ENCODE measurements at places on chromosomes 11 and 22. TPM values are rescaled to one million over a fixed set of nuclear protein-coding genes. Genes with fewer than 3 reads are reported as not detected.

- no peak for DNase-seq
These were observed 47.8 kb downstream of the PPP2R1B start for GRCh38 chr11:111718436-111718835.

DNA sequence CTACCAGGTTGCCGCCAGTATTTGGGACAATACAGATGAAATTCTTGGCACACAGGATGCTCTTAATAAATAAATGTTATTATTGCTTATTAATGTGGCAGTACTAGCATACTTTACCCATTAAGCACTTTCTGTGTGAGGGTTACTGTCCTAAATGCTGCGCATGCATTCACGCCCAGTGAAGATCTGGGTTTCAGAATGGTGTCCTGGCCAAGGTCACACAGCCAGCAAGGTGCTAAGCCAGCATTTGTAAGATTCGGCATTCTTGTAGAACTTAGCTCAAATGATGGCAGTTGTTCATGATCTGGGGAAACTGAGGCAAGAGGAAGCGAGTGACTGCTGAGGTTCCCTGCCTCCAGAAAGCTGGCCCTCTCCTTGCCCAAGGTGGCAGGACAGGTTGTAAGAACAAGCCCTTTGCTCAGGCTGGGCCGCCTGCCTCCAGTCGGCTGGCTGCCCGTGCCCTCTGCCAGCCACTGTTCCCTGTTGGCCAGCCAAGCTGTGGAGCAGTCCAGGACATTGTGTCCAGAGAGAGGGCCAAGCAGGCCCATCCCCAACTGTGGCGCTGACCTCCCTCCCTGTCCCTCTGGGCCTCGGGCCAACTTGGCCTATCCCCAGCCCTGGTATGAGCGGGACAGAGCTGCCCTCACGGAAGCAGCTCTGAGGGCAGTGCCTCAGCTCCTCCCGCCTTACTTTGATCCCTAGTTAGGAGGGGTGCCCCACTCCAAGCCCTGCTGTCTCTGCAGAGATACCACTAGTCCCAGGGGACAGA lies 28.8 kb downstream of the TOB2 start:
- peak; percentile 68 for DNase-seq

DNA sequence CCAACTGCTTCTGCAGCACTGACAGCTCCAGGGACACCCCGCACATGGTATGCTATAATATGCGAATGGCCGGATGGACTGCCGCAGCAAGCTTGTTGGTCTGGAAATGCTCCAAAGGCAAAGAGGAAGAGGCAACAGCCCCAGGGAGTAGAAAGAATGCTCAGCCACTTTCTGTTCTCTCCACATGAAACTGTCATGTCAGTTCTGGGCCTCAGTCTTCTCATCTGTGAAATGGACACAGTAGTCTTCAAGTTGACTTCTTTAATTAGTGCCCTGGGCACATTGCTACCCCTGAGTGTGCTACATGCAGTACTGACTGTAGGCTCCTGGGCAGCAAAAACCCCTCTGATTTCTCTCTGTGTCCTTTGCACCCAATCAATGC lies 19.9 kb downstream of the IL10RA start:
- DNase-seq: no peak

GRCh38 chr22:50039669-50040443 lies 18.2 kb downstream of the TTLL8 start:
- DNase-seq: no peak

DNA sequence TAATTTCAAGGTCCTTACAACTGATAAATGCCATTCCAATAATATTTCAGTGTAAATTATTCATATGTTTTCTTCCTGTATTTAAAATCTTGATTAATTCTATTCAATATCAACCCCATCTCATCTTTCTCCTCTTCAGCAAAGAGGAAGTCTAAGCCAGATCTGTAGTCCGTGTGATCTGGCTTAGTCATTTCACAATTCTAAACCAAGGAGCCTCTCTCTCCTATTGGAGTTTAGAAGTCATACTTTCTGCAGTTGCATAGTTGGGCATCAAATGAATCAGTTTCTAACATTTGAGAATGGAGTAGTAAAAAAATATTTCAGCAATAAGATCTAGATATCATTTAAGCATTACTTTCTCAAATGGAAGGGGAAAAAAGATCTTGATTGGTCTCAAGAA lies 354.9 kb downstream of the JRKL start:
- DNase-seq: no peak

DNA sequence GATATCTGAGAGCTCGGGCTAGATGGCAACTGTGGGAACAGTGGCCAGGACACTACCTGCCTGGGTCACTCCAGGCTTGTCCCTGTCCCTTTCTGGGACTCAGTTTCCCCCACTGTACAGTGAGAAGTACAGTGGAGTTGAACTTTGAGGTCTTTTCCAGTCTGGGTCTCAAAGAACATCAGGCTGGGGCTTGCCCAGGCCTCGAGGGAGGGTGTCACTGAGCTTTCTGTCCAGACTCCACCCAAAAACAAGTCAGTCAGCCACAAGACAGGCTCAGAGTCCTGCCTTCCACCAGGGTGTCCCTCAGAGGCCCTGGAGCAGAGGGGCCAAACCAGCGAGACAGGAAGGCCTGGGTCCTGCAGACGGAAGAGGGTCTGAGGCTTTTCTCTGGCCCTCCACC lies 2.0 kb upstream of the PLA2G3 start:
- DNase-seq: no peak

- no peak for DNase-seq
These were observed 147.2 kb downstream of the CTTN start for GRCh38 chr11:70545610-70545912.

GRCh38 chr22:17501679-17502285 lies 61.5 kb upstream of the SLC25A18 start:
- DNase-seq: no peak

GRCh38 chr11:33160136-33160535 lies 1.1 kb downstream of the CSTF3 start:
- DNase-seq: no peak

DNA sequence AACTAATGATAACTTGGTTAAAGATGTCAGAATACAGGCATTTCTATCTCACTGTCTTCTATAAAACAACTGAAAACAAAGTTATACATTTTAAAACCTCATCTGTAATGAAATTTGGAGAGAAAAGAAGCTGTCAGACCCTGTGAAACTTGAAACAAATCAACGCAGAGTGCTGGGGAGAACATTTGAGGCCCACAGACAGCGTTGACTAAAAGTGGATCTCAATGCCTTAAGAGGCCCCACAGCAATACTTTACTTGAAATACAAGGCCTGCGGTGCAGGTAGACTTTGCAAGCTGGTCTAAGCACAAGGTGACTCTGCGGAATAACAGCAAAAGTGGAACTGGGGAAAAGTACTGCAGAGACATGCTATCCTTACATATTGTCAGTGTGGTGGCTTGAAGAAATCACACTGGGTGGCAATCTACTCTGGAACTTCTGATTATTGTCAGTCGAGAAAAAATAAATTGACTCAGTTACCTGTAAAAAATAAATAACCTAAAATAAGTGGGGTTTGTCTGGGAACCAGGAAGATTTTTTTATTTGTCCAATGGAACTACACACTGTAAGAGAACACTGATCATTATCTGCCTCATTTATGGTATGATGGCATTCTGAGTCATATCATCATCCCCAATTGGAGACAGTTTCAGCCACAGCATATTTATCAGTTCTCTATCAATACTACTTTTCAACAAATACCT lies 138.9 kb downstream of the LUZP2 start:
- DNase-seq: no peak

- no peak for DNase-seq
These were observed 555.9 kb downstream of the MIAT start for GRCh38 chr22:27213294-27213693.

DNA sequence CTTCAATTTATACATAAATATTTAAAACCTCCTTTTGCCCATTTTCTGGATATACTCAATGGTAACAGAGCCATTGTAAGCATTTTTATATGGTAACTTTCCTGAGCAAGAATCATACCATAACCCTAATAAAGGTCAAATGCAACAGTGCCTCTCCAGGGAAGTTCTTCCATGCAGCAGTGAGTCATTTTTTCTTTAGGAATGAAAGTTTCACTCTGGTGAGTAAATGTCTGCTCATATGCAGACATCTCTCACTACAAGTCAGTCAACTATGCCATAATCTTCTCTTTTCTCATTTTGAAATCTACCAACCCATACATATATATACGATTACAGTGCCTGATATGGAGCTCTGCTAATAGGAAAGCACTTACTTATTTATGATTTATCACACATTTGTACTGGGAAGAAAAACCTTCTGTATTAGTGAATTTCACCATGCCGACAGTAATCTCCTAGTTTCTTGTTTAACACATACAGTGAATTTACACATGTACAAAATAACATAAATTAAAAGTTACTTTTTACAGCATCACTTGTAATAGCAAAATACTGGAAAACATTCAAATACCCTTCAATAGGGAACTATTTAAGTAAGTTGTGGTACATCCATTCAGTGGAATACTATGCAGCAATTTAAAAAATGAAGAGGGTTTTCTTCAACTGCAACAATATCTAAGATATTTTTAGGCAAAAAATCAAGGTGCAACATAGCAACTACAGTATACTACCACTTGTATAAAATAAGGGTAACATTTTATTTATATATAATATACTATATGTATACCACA lies 16.0 kb downstream of the STK33 start:
- no peak for DNase-seq

GRCh38 chr11:85776951-85777602 lies 33.9 kb downstream of the SYTL2 start:
- no peak for DNase-seq

DNA sequence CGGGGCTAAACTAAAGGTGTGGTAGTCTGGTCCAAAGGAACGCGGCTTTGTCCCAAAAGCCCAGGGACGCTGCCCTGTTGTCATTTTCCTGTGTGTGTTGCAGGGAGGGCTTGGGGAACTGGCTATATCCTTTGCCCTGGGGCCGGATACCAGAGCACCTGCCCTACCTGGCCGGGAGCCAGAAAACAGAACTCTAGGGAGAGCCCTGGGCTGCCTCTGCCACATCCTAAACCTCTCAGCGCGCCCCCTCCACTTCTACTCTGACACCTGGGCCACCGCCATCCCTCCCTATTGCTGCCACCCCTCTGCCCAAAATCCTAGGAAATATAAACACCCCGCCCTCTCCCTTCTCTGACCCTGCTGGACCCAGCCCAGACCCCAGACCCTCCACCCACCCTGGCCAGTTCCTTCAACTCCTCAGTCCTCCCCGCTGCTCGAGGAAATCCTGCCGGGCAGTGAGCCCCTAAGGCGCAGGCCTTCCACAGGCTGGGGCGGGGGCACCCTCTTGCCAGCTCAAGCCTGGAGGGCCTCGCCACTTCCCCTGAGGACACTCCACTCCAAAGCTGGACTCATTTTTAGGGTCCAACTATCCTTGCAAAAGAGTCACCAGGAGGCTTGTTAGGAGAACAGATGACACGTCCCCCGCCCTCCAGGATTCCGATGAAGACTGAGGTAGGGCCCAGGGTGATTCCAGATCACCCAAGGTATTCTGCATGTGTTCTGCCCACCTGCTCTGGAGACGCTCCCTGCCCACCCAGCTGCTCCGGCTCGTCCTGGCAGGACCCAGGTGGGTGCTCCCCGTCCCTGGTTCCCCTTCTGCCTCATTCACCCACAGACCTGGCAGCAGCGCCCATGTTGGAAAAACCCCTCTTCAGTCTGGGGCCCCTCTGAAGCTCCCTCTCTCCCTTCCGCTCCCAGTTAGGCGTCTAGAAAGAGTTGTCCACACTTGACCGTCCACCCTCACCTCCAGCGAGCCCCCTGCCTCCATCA lies 12.2 kb downstream of the KCTD17 start:
- no peak for DNase-seq

DNA sequence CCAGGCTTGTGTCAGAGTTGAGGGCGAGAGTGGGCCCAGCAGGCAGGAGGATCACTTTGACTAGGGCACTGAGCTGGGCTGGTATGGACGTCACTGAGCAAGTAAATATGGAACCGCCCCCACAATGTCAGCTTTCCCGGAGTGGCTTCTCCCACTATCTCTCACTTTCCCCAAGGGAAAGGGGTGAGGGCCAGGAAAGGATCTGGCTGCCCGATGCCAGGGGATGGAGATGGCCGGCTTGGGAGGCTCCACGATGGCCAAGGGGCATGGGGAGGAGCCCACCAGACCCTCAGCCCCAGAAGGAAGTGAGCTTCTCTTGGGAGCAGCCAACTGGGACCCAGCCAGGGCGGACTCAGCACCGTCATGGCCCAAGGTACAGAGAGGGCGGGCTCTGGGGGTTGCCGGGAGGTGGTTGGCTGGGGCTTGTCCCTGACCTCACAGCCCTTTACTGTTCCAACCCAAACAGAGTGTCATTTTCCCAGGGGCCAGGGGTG lies 8.7 kb downstream of the PRDM11 start:
- DNase-seq: no peak

DNA sequence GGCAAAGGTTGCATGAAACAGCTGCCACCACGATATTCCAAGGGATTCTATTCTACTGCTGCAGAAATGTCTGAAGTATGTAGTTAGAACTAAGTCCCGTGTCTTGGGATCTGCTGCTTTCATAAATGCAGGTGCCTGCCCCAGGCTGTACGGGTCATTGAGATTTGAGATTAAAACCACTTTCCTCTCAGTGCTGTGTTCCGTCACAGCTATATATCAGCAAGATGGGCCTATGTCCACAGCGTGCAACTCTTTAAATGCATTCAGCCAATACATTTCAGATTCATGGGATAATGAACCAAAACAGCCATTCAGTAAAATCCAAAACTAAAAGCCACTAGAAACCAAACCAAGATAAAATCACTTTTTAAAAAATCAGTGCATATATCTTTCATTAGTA lies 107.3 kb upstream of the LUZP2 start:
- DNase-seq: no peak

- no peak for DNase-seq
These were observed 5.4 kb downstream of the KREMEN1 start for GRCh38 chr22:29078036-29078868.

DNA sequence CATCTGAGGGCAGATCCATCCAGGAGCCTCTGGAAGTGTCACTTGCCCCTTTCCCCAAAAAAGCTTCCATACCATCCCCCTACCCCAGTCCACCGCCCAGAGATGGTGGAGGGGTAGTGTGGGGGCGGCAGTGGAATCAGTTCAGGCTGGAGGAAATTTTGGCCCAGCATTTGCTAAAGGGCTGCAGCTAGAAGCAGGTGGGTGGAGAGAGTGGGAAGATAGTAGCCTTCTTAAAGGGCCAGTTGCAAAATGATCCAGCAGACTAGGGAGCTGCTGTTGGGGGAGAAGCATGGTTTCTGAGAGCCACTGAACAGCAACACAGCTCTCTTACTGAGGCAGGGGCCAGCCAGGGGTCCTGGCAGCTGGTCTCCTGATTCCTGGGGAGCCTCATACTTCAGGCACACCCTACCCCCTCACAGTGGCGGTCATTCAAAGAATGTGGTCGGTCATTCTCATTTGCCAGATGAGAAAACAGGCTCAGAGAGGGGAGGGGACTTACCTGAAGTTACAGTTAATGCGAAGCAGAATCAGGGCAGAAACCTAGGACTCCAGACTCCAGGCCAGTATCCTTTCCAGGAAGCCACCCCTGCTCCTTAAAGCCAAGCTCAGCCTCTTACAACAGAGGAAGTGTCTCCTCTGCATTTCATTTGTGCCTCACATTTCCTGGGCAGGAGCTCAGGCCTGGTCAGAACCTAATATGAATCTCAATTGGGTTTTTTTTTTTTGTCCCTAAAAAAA lies 5.4 kb downstream of the SEC14L2 start:
- DNase-seq: no peak

Gene TEAD1
- 33.2 TPM for total RNA-seq

Gene TRIM29
- total RNA-seq: 4.0 TPM

Gene PPP6R3
- total RNA-seq: 115 TPM

Gene OR52E8
- total RNA-seq: not detected

Gene PACSIN3
- total RNA-seq: 63.5 TPM

Gene SYT13
- 28.6 TPM for total RNA-seq

Gene VPS37C
- 30.8 TPM for total RNA-seq

Gene ADORA2A
- total RNA-seq: 3.6 TPM

All from mucosa of descending colon (tissue), 3 donors.